ENCODE measurements at places on chromosomes 13 and 19. TPM values are rescaled to one million over a fixed set of nuclear protein-coding genes. Genes with fewer than 3 reads are reported as not detected.

DNA sequence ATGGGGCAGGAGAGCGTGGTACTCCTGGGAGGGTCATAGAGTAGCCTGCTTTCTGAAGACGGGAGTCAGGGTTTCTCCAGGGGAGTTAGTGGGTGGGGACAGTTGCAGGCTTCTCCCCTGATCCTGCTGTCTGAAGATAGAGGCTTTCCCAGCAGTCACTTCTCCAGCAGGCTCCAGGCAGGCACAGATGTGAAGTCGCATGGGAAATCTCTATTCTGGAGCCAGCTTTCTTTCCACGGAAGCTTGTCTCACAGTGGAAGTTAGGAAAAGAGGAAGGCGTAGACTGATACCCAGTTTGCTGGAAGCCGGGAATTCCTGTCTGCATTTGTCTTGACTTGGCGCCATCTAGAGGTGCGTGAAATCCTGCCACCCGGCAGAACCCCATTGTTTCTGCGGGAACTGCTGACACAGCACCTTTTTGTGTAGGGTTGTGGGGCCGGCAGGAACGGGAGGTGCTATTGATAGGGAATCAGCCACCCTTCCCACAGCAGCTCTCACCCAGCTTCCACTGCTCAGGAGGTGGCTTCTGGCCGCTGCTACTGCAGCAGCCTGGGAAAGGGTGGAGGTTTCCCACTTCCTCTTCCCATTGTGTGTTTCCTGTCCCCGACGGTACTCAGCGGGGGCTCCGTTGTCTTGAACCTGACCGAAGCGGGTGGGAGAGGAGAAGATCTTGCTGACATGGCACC, 28.5 kb upstream of the NPAS1 start:
- DNase-seq: peak; percentile 30

- no peak for DNase-seq
Observed at GRCh38 chr19:16942583-16942982, 53.8 kb downstream of the F2RL3 start.

Gene KLC3
- polyA plus RNA-seq: 5.5 TPM

GRCh38 chr13:44815623-44816022, 173.6 kb downstream of the NUFIP1 start:
- DNase-seq: no peak

DNA sequence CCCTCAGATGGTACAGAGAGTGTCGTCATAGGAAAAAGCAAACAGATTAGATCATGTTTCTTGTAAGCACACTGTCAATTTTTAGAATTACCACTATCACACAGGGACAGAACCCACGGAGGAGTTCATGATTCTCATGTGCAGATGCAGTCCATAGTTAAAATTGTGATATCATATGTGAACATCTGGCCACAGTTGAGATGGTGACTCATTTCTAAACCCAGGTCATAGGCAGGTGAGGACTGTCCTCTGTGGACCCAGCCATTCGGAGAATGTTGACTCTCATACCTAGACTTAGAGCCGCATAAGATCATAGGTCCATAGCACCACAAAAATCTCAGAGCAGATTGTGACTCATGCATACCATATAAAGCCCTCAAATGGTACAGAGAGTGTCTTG, 17.8 kb upstream of the ZNF730 start:
- DNase-seq: no peak

Gene CYP4F3
- polyA plus RNA-seq: 2.1 TPM

DNA sequence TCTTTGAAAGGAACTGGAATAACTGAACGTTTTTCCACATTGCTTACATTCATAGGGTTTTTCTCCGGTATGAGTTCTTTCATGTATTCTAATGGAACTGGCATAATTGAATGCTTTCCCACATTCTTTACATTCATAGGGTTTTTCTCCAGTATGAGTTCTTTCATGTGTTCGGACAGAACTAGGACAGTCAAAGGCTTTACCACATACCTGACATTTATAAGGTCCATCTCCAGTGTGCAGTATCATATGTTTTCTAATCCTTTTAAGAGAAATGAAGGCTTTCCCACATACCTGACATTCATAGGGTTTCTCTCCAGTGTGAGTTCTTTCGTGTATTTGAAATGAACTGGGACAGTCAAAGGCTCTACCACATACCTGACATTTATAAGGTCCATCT, 24.7 kb downstream of the ZNF564 start:
- no peak for DNase-seq

- peak; percentile 100 for DNase-seq
Observed at GRCh38 chr19:35931161-35931873, 4.9 kb upstream of the LRFN3 start.

DNA sequence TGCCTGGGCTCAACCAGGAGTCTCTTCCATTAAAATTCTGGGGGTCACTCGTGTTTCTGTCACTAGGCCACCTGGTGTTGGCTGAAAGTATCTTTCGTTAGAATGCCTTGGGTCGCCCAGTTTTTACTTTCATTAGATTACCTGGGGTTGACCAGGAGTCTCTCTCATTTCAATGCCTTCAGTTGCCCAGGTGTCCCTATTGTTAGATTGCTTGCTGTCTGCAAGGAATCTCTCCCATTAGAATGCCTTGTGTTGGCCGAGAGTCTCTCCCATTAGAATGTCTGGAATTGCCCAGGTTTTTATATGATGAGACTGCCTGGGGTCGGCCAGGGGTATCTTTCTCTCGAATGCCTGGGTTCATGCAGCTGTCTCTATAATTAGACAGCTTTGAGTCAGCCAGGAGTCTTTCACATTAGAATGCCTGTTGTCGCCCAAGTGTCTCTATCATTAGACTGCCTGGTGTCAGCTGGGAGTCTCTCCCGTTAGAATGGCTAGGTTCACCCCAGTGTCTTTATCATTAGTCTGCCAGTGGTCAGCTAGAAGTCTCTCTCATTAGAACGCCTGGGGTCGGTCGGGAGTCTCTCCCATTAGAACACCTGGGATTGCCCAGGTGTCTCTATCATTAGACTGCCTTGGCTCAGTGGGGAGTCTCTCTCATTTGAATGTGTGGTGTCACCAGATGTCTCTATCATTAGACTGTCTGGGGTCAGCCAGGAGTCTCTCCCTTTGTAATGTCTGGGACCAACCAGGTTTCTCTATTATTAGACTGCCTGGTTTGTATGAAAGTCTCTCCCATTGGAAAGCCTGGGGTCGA, 1446.8 kb downstream of the UQCRFS1 start:
- DNase-seq: no peak

DNA sequence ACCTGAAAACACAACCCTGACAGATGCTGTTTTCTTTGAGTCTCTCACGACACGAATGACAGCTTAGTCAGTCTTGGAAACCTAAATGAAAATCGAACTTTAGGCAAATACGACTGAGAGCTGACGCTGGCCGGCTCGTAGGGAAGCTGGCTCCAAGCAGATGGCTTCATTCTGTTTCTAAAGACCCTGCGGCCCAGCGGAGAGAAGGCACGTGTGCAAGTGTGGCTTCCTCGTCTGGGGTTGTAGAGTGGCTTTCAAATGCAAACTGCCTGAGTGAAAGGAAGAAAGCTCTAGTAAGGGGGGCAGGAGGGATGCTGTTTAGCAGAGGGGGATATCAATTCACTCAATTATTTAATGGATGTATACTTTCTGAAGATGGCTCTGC, 26.1 kb upstream of the TIMM44 start:
- DNase-seq: no peak

GRCh38 chr19:33705860-33706259, 84.1 kb downstream of the CHST8 start:
- no peak for DNase-seq

- no peak for DNase-seq
Observed at GRCh38 chr13:36787181-36787580, 31.8 kb upstream of the RFXAP start.

- DNase-seq: no peak
Observed at GRCh38 chr13:58838615-58839014, 1207.1 kb downstream of the PCDH17 start.

- DNase-seq: no peak
Observed at GRCh38 chr13:26619358-26619757, 61.9 kb downstream of the WASF3 start.

Gene SYNGR4
- polyA plus RNA-seq: 0.11 TPM
